ENCODE measurements at places on chromosomes 5 and 9. TPM values are rescaled to one million over a fixed set of nuclear protein-coding genes. Genes with fewer than 3 reads are reported as not detected.

The MYOT gene
- not detected for total RNA-seq

The KLHL3 gene
- total RNA-seq, result 26.0 TPM

The SLC6A18 gene
- 0.10 TPM for total RNA-seq

The FOXB2 gene
- not detected for total RNA-seq
